ENCODE measurements at places on chromosomes 4 and X.

DNA sequence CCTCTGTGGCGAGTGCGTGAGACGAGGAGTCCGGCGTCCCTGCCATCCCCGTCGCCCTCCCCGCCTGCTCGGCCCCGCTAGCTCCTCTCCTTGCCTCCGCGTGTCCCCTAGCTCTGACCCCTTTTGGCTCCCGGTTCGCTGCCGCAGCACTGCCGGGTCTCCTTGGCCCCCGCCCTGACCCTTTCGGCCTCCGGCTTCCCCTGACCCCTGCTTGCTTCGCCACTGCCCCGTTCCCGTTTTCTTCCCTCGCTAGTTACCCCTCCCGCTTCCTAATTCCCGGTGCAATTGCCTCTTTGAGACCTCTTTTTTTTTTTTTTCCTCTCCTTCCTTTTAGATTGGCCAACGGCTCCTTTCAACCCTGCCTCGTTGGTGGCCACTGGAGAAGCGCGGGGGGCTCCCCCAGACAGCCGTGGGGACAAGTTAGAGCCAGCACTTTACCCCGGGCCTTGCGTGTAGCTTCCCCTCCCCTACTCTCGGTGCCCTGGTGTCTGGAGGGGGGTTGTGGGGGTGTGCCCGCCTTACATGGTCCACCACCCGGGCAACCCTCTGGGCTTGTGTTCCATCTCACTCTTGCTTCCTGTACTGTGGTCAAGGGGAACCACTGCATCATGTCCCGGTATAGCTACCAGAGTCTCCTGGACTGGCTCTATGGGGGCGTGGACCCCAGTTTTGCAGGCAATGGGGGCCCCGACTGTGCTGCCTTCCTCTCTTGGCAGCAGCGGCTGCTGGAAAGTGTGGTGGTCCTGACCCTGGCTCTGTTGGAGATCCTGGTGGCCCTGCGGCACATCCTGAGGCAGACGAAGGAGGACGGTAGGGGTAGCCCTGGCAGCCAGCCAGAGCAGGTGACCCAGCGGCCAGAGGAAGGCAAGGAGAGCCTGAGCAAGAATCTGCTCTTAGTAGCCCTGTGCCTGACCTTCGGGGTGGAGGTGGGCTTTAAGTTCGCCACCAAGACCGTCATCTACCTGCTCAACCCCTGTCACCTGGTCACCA lies 548 bp downstream of the TMEM164 start:
- DNase-seq, result no peak

DNA sequence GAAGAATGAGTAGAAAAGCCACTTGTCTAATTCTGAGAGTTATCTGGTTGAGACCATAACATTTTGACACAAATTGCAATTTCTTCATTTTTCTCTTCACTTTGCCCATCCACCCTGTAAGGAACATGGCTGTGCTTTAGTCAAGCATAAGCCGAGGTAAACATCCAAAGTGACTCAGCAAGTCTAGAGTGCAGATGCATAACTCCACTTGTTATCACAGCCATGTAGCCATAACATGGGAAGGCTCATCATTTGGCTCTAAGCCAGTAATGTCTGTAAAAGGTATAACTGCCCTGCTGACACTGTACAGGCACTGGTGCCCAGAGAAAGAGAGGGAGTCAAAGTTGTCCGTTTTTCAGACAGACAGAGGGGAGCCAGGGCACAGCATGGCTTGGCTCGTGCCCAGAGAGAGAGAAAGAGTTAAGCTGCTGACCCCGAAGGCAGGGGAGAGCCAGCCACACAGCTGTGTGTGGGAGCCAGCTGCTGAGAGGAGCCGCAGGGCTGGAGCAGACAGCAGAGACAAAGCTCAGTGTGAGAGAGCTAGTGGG lies 76.9 kb upstream of the EXOC1L start:
- DNase-seq, result peak; percentile 84

DNA sequence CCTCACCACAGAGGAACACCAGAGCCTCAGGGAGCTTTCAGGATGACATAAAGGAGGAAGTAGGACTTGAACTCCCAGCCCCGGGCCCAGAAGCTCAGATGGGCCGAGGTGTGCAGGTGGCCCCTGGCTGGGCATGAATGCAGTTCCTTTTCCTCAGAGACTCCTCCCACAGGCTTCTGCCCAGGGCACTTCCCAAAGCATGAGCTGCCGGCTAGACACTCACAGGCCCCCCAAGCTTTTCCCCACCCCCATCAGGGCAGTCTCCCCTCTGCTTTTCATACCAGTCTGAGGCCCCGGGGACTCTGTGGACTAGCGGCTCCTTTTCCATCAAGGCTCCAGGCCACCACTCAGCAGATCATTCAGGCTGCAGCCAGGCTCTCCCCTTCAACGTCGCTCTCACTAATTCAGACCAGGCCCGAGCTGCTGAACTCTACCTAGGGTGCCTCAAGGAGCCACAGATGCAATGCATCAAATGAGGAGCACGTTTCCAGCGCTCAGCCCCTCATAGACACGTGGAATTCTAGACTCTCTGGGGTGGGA lies 36.9 kb downstream of the HMX1 start:
- DNase-seq, result no peak

DNA sequence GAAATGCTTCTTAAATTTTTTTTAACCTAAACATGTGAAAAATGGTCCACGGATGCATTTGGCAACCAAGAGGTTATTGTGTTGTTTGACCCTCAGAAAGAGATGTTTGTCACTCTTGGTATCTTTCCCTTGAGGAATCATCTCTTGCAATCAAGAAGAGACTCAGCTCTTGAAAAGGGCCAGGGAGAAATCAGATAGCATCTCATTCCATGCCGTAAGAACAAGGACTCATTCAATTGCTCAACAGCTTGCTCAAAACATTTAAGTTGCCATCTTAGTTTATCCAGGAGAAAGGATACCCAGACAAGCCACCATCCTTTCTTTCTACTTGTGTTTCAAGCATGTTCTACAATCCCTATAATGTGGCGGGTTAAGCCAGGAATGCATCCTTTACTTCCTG lies 209.5 kb upstream of the LNX1 start:
- DNase-seq, result no peak

- DNase-seq, result no peak
Measured at GRCh38 chr4:141028024-141028529, 105.2 kb downstream of the RNF150 start.

- DNase-seq, result no peak
Measured at GRCh38 chr4:145614233-145614610, 5.0 kb upstream of the MMAA start.

- no peak for DNase-seq
Measured at GRCh38 chrX:132443196-132444135, 45.4 kb downstream of the MBNL3 start.

DNA sequence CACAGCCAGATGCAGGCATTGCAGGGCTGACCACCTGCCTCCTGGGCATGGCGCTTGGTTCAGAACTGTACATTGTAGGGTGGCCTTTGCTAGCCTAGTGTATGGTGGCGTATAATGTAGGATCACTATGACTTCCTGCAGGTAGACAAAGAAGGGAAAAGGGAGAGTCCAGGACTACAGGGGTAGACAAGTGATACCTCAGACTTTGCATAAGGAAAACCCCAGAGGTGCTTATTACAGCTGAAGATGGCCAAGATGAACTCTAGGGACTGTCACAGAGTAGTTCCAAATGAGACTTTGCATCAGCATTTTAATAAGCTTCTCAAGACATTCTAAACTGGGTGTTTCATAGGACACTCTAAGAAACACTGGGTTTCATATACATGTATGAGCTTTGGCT lies 116.4 kb upstream of the PUDP start:
- DNase-seq, result no peak

DNA sequence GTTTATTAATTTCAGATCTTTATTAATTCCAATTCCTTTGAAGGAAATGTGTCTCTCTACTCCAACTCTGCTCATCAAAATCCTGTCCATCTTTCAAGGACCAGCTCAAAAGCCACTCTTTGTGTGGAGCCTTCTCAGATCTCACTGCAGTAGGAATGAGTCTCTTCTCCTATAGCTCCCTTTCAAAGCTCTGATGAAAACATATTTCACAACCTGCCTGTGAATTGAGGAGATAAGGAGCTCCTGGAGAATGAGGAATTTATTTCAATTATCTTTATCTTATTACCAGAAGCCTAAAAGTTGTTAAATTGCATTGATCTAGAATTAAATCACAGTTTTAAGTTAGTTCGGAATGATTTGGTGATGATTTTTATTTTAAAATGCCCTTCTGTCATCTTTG lies 92.6 kb upstream of the TRPC3 start:
- DNase-seq, result no peak

DNA sequence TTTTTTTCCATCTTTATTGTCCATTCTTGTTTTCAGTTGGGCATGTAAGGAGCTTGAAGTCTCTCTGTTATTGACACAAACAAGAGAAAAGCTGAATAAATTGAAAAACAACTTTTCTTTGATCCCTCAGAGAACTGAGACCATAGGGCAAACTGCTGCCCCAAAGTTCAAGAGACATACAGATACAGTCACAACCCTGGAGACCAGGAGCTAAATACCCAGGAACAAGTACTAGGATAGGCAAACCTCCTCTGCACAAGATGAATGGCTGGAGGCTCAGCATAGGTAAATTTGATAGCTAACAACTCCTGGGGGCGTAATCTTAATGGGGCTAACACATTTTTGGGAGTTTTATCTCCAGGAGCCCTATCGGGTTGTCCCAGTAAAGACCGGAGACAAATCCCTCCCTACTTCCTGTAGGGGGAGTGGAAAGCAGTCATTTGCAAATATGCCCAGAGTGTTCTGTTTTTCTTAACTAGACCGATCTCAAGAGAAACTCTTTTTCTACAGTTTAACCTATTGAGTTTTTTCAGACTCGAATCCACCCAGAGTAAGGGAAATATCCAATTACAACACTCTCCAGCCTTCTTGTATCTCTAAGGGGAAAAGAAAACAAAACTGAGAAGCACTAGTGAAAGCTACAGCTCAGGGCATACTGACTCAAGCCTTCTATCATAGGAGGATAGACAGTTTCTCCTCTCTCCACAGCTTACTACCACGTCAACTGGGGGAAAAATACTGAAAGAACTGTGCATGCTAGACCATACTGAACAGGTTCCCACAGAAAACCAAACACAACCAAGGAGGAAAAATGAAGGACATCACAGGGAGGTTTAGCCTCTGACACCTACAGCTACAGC lies 23.1 kb downstream of the MAGEA8 start:
- peak; percentile 14 for DNase-seq

DNA sequence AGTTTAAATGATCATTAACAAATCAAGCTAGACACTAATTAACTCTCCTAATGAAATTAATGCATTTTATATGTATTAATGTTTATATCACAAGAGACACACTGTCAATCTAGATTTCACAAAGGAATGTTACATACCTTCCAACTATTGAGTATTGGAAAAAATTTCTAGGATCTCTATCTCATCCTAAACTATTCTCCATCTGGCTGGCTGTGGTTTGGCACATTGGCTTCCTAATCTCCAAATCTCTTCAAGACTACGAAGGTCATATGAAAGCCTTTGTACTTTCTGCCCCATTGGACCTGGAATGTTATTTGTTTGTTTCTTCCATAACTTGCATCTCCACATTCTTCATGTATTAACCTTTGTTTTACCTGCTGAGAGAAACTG lies 1160.0 kb downstream of the ADGRL3 start:
- DNase-seq, result no peak

DNA sequence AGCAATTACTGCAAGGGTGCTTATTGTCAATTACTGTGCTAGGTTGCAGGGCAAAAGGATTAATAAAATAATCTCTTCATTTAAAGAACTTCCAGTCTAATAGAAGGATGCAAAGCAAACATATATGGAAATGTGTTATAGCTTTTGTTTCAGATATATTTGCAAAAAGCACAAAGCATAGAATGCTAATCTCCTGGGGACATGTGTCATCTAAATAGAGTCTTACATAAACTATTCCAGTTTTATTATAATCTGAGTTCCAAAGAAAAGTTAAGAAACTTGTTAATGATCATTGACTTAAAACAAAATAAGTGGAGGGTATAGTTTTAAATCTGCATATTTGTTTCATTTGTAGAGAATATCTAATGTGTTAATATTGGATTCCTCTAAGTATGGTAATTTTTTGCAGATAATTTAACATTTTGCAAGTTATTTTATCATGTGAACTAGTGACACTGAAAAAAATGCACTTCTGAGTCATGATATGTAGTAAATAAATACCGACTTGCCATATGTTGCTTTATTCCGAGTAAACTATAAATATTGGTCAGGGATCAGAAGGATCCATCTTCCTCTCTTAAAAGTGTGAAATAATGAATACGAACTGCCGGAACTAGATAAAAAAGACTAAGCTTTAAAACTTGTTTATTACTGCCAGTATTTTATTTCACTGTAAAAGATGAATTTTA lies 231.9 kb upstream of the FAT4 start:
- DNase-seq, result no peak

GRCh38 chr4:147482281-147482680 lies 1.4 kb downstream of the EDNRA start:
- DNase-seq, result peak; percentile 53

DNA sequence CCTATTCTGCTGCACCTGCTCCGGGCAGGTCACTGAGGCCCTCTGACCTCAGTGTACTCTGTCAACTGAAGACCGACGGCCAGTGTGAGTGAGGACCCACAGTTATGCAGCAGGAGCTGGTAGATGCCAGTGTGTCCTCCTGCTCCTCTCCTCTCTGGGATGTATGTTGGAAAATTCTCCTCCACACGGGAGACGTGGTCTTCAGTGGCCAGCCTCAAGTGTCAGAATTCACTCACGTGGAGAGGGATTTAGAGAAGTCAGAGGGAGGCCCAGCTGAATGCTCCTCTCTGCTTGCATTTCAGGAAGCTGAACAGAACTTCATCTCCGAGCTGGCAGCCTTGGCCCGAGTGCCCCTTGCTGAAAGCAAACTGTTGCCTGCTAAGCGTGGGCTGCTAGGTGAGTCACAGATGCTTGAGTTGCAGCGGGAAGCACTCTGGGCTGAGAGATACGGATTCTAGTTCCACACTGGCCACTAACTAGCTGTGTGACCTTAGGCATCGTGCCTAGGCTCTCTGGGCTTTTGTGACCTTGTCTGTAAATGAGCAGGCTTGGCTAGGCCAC lies 83.6 kb downstream of the CRMP1 start:
- no peak for DNase-seq

DNA sequence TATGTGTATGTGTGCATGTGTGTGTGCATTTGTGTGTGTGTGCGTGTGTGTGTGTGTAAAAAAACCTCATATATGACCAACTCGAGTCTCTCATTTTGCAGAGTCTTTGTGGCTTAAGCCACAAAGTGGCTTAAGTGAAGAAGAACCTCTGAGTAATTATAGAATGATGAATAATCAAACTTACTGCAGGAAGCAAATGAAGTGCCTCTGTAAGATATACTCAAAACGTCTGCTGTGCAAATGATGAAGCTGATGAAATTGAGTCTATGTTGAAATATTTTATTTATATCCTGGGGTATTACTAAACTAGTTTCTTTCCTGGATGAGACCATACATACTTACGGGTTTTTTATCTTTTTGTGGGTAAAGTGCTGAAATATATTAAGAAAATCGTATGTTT lies 1198.7 kb downstream of the PCDH7 start:
- no peak for DNase-seq

DNA sequence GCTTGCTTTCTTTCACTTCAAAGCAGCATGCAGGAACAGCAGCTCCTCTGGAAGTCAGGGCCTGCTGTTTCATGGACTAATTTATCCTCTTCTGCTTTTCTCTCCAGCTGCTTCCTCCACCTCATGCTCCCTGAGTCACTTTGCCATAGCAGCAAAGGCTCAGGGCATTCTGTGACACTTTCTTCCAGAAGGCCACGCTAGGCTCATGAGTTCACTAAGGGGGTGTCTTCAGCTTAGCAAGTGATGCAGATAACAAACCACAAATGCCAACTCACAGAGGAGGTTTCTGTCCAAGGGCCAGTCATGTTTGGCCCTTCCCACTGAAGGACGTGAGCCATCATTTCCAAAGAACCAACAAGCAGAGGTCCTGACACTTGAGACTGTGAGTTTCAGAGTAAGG lies 200.2 kb downstream of the ADGRA3 start:
- DNase-seq, result no peak

- DNase-seq, result no peak
Measured at GRCh38 chr4:181956512-181956911, 286.7 kb upstream of the TENM3 start.

All from brain microvascular endothelial cell (primary cell).